ENCODE measurements at places on chromosomes 1 and 21.

DNA sequence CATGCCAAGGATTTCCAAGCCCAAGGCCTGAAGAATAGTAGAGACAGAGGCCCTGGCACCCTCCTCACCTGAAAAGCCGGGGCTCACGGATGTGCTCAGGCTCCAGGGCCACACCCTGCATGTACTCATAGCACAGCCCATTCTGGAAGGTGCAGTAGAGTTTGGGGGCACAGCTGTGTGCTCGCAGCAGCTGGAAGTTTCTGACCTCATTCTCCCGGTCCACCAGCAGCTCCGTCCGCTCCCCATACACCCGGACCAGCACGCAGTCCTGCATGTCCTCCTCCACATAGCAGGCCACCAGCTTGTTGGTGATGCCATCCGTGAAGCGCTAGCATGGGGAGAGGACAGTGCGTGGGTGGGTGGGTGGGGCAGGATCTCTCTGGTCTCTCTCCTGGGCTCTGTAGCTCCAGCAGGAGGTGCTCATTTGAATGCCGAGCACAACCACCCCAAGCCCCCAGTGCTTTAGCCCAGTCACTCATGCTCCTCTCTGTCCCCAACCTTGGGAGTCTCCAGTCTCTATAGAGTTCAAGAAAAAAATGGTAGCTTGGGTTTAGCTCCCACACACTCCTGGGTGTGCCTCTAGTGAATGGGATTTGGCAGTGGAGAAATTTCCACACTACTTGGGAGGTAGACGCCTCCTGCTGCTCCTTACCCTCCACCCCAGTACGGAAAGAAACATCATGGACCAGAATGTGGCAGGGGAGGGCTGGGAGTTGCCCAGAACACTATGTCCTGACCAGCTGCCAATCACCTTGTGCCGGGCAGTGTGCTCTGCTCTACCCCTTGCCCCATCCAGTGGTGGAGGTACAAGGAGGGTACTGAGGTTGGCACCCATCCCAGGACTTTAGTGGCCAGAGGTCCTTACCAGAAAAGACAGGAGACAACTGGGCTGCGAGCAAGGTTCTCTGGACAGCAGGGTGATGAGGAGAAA is 1.9 kb downstream of the ETNK2 start:
- no peak for DNase-seq

- DNase-seq: no peak
Observed at GRCh38 chr1:162629651-162630050, 2.6 kb upstream of the DDR2 start.

DNA sequence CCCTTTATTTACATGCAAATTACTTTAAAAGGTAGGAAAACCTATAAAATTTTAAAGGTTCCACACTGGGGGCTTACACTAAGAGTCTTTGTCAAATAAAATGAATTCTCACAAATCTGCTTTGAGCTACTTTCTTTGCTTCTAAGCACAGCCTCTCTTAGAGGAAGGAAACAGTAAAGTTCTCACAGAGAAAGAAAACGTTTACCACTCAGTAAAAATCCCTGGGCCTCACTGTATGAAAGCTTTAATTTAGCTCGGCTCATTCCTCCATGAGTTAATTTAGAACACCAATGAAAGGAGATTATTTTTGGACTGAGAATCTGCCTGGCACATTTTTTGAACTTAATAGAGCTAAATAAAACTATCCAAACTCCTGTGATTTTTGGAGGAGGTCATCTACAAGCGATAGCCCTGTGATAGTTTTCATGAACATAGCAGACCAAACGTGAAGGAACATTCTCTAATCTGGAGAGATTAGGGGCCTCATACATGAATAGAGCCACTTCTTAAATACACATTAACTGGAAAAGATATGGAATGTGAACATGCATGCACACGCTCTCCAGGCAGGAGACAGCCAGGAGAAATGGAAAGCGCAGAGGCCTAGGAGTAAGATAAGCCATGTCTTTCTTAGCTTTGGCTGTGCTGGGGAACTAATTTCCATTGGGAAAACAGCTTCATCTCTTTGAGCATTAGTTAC is 32.8 kb downstream of the PRRX1 start:
- DNase-seq: no peak

- peak; percentile 85 for DNase-seq
Observed at GRCh38 chr1:177181631-177182291, 11.0 kb downstream of the BRINP2 start.

DNA sequence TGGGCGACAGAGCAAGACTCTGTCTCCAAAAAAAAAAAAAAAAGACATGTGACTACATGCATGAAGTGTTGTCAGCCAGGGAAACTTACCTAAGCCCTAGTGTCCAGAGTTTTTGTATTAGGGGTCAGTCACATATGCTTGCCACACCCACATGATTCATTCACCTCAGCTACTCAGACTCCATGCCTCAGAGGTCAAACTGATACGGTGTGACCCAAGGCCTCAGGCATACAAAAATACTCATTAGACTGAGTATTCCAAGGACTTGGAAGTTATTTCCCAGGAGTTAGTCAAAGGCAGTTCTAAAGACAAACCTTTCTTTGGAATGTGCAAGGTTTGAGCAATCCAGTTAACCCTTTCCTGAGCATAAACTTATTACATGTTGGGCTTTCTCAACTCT is 6.3 kb upstream of the TRIM33 start:
- no peak for DNase-seq

- no peak for DNase-seq
Observed at GRCh38 chr1:46062651-46063319, 69.6 kb downstream of the PIK3R3 start.

DNA sequence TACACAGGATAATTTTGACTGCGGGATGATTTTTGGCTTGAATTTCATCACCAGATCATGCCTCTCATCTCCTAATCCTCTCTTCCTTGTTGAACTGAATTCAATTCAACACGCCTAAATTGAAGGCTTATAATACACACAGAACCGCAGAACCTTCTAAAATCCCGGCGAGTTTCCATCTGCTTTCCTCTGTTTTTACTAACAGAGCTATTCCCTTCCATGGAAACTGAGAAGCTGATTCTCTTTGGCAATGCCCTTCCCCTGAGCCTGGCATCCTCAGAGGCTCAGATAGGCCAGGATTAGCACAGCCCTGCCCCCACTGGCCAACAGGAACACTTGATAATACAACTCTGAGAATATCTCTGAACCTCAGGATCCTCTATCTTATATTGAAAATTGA is 130.2 kb downstream of the CAPN8 start:
- DNase-seq: no peak

DNA sequence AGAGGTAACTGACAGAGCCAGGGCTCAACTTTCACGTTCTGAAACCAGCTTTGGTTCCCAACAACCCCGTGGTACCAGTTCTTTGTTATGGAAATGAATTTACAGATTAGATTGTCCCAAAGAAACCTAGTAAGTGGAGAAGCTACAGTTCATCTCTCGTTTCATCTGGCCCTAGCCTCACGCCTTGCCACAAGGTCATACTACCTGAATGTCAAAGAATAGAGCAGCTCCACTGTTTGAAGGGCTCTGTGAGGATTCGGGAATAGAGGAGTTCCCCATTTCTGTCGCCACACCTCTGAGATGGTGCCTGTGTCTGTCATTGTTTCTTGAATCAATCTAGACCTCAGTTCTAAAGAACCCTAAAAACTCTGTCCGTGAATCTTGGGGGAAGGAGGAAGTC is 15.0 kb upstream of the CDC42 start:
- DNase-seq: no peak

Measured in NCI-H526 treated with DMSO at 0.1 percent for 48 hours (cell line).